Activated T-helper 1 cell treated with anti-CD3 and anti-CD28 coated beads, Interleukin-12 subunit alpha, Interleukin-12 subunit beta, Interleukin-2, Interleukin-4 antibody, amounts not matched to agents 30 ng/mL and 10 ng/mL and 1 ng/mL, durations not matched to agents 14 hours and 24 hours and 36 hours (primary cell): ENCODE measurements at places on chromosomes 3 and 15. TPM values are rescaled to one million over a fixed set of nuclear protein-coding genes. Genes with fewer than 3 reads are reported as not detected.
A peak's percentile ranks its signal among the peaks of the same experiment; 100 is the strongest.

DNA sequence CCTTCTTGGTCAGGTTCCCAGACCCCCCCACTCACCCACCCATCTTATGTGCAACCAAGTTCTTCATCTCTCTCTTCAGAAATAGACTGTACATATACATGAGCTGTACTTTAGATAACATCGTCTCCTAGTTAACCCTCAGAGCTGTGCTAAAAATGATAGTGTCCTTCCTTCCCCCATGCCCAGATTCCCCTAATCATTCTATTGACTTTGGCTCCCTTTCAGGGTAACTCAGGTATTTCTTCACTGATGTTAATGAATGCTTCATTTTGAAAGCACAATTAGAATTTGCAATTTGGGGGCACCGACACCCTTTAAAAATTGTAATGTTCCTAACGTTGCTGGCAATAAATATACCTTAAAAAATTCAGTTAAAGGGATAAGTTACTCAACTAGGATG, 10.9 kb downstream of the PARP9 start:
- DNase-seq, result no peak

GRCh38 chr3:148146947-148147826, 550.5 kb upstream of the AGTR1 start:
- DNase-seq, result no peak

DNA sequence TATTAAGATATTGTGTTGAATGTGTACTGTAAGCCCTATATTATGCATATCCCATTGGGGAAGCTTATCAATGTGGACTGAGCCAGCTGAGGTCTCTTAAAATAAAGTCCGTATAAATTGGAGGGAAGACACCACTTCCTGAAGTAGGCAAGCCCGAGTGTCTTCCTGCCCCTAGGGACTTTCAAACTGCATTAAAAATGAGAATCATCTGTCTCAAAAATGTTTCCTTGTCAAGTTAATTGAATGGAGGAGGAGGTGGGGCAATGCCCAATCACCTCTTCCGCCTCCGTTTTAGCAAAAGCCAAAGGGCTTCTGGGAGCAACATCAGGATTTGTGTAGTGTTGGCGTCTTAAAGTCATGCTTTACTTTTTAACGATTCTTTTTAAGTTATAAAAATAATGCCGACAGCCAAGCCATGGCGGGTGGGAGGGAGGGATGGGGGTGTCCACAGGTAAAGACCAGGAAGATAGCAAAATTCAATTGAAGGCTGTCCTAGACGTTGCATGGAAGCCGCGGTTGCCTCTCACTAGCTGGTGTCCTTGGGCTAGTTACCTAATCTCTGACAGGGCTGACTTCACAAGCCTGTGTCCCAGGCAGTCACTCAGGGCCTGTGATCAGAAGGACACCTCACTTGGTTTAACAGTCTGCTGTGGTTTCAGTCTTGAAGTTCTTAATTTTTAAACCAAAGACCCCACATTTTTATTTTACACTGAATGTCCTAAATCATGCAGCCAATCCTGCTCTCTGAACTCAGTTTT, 524.9 kb upstream of the PROK2 start:
- no peak for DNase-seq

DNA sequence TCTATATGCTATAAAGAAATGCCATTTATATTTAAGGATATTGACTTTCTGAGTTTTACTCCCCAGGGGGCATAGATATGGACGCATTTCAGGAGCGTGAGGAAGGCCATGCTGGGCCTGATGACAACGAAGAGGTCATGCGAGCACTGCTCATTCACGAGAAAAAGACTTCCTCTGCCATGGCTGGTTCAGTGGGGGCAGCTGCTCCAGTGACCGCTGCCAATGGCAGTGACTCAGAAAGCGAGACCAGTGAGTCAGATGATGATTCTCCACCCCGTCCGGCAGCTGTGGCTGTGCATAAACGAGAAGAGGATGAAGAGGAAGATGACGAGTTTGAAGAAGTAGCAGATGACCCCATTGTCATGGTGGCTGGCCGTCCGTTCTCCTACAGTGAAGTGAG, 38.4 kb downstream of the GTF2E1 start:
- DNase-seq, result no peak

GRCh38 chr3:161914703-161915417, 418.3 kb downstream of the OTOL1 start:
- DNase-seq, result no peak

- no peak for DNase-seq
Measured at GRCh38 chr15:66298803-66299251, 5.5 kb downstream of the DIS3L start.

DNA sequence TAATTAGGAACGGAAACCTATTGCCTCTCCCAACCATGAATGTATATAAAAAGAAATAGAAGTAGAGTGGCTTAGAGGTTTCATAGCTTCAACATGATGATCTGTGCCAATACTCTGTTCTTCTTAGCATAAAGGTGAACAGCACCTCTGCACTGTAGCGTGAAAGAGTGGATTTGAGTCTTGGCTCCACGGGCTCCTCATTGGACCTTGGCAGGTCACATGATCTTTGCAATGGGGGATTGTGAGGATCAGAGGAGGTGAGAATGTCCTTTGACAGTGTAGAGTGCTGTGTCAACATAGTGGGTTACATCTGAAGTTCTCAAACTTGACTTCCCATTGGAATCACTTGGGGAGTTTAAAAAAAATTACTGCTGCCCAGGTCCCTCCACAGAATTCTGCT, 51.4 kb downstream of the FEM1B start:
- DNase-seq, result no peak

GRCh38 chr3:148083526-148084182, 614.0 kb upstream of the AGTR1 start:
- no peak for DNase-seq

- no peak for DNase-seq
Measured at GRCh38 chr3:53171064-53171418, 10.0 kb downstream of the PRKCD start.

DNA sequence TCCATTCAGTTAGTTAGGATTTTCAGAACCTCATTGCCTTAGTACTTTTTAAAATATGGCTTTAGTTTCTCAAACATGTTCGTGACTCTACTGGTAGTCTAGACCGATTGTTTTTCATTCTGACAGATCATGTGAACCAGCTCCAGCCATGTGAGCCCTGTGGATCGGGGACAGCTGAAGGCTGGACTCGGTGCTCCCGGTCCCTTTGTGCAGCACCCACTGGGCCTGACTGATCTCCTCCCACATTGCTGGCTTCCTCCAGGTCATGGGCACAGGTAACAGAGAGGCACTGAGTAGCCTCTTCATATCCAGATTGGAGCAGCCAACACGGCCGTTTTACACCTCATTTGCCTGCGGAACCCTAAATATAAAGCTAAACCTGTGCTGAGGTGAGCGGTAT, 30.5 kb downstream of the NIPA2 start:
- no peak for DNase-seq

- DNase-seq, result no peak
Measured at GRCh38 chr3:159938714-159939113, 49.9 kb upstream of the IL12A start.

GRCh38 chr3:120634539-120634938, 38.4 kb downstream of the NDUFB4 start:
- DNase-seq, result no peak

DNA sequence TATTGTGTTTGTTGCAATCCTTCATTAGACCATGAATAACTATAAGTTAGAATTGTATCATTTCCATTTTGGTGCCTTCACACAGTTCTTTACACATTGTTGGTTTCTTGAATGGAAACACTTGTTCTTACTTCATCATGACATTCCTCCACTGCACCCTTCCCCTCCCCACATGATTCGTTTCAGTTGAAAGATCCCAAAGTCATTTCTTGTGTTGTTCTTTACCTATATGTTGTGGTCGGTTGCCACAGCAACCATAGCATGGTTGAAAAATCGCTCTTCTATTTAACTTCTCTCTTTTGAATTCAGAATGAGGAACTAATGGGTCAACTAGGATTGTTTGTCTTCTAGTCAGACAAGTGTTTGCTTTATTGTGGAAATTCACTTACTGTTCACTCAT, 103.3 kb downstream of the IL1RAP start:
- peak; percentile 58 for DNase-seq

TRPM1 gene
- total RNA-seq, result not detected in 2 replicates
